ENCODE measurements at places on chromosomes 11 and 22. TPM values are rescaled to one million over a fixed set of nuclear protein-coding genes. Genes with fewer than 3 reads are reported as not detected.

DNA sequence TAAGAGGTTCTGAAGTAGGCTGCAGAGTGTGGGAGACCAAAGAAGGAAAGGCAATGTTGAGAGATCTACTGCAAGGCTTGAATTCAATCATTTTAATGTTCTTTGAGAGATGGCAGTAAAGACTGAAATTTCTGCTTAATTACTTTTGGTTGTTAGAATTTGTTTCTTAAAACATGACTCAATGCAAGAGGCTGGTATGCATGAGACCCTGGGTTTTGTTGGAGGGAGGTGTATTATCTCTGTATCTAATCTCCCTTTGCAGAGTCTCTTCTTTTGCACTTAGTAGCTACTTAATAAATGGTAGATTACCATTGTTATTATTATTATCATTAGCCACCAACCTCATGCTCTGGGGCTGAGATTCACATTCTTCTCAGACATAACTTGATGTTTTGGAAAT, 87.4 kb upstream of the DRD2 start:
- H3K4me3 ChIP-seq, result peak overlapping the region; percentile 32
- H3K36me3 ChIP-seq, result no peaks in the 10 kb centered on the region
- H3K27ac ChIP-seq, result no peak overlapping the region
- peaks cover 36% of the 10 kb centered on the region for H3K27me3 ChIP-seq
- DNase-seq, result no peak

DNA sequence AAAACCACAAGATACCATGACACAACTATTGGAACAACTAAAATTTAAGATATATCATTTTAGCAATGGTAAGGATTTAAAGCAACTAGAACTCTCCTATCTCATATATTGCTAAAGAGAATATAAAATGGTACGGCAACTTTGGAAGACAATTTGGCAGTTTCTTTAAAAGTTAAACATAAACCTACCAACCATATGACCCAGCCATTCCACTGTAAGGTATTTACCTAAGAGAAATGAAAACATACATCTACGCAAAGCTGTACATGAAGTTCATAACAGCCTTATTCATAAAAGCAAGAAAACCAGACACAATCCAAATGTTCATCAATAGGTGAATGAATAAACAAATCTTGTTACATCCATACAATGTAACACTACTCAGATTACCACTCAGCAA, 31.3 kb downstream of the SIK3 start:
- H3K27me3 ChIP-seq, result no peaks in the 10 kb centered on the region
- peaks cover 1% of the 10 kb centered on the region for H3K36me3 ChIP-seq
- H3K27ac ChIP-seq, result no peak overlapping the region
- no peak for DNase-seq
- H3K4me1 ChIP-seq, result peaks cover 73% of the 10 kb centered on the region

- no peaks in the 10 kb centered on the region for H3K27me3 ChIP-seq
- no peaks in the 10 kb centered on the region for H3K4me1 ChIP-seq
- H3K36me3 ChIP-seq, result no peaks in the 10 kb centered on the region
- no peak overlapping the region for H3K27ac ChIP-seq
- no peak for DNase-seq
Measured at GRCh38 chr22:39480557-39480956, 21.5 kb upstream of the MIEF1 start.

DNA sequence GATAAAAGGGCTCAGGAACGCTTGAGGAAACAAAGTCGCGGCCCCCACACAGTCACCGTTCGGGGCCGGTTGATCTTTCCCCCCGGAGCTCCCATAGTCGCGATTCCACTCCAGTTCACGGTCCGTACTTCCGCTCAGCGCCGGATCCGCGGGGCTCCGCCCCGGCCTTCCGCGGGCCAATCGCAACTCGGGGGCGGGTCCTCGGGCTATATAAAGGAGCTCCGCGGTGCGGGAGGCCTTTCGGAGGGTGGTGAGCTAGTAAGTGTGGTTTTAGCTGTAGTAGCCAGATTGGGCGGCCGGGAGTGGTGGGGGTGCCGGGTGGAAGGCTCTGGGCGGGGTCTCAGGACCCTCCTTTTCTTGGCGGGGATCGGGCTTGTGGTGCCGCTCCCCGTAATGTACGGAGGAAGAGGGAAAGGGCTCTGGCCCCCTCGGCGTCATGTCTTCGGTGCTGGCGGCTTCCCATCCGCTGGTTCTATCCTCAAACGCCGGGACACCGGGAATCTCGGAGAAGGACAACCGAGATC, at the start of the genes C11orf98 and CSKMT:
C11orf98 (minus strand) TSS at position 136 of the 524 bp plus-strand sequence; CDS start at position 95, 41 bp downstream.
CSKMT (plus strand) TSS at position 238 of the 524 bp plus-strand sequence. CDS start 568 bp downstream, outside the sequence.
- peak within 1 kb of the TSS; percentile 97 for H3K4me3 ChIP-seq
- DNase-seq, result peak; percentile 97
- peaks cover 45% of the 10 kb centered on the region for H3K4me1 ChIP-seq
- peak within 1 kb of the TSS; percentile 95 for H3K27ac ChIP-seq

DNA sequence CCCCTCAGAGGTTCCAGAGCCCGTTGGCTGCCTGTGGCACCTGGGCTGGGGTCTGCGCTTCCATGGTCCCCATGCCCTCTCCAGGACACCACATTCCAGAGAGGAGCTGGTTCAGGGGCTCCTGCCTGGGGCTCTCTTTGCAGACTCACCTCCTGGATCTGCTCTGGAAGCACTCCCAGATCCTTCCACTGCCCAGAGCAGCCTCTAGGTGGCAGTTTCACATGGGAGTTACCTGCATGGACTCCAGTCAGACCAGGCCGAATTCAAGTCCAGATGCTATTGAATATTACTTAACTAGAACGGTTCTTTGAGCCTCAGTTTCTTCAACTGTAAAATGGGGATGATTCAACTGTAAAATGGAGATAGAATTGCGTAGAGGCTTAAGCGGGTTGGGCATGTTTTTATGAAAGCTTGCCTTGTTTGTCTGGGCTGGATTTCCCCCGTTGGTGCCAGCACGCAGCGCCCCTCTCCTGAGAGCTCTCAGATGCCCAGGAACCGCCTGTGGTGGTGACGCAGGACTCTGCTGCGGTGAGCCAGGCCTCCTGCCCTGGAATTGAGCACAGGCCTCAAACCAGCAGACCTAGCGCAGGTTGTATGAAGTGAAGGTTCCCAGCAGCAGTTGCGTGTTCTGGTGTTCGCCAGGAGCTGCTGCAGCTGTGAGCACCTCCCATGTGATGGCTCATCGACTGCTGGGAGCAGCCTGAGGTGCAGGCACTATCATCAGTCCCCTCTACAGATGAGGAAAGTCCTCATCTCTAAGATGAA, 44.2 kb downstream of the LMO1 start:
- no peaks in the 10 kb centered on the region for H3K36me3 ChIP-seq
- peaks cover 11% of the 10 kb centered on the region for H3K4me1 ChIP-seq
- no peak overlapping the region for H3K4me3 ChIP-seq
- peaks cover 9% of the 10 kb centered on the region for H3K27me3 ChIP-seq
- H3K27ac ChIP-seq, result no peak overlapping the region

- no peaks in the 10 kb centered on the region for H3K4me1 ChIP-seq
- H3K4me3 ChIP-seq, result no peak overlapping the region
- no peaks in the 10 kb centered on the region for H3K36me3 ChIP-seq
Measured at GRCh38 chr11:11701070-11701469, 79.3 kb upstream of the GALNT18 start.

Gene RTN4RL2
- 0.97 TPM for total RNA-seq

Gene CRYAB
- not detected for total RNA-seq

- no peaks in the 10 kb centered on the region for H3K36me3 ChIP-seq
- H3K4me1 ChIP-seq, result peaks cover 27% of the 10 kb centered on the region
- DNase-seq, result no peak
- no peaks in the 10 kb centered on the region for H3K27me3 ChIP-seq
- H3K27ac ChIP-seq, result peak overlapping the region; percentile 99
- peak overlapping the region; percentile 98 for H3K4me3 ChIP-seq
Measured at GRCh38 chr11:47641600-47642098, 710 bp downstream of the MTCH2 start.

- no peak for DNase-seq
- peaks cover 5% of the 10 kb centered on the region for H3K27me3 ChIP-seq
- no peak overlapping the region for H3K4me3 ChIP-seq
- peaks cover 6% of the 10 kb centered on the region for H3K36me3 ChIP-seq
- no peak overlapping the region for H3K27ac ChIP-seq
- H3K4me1 ChIP-seq, result peaks cover 9% of the 10 kb centered on the region
Measured at GRCh38 chr11:10893714-10894151, 35.9 kb upstream of the ZBED5 start.

- peak overlapping the region; percentile 7 for H3K4me3 ChIP-seq
- no peaks in the 10 kb centered on the region for H3K27me3 ChIP-seq
- peak overlapping the region; percentile 17 for H3K27ac ChIP-seq
Measured at GRCh38 chr11:72975778-72976521, 161.7 kb downstream of the ATG16L2 start.

DNA sequence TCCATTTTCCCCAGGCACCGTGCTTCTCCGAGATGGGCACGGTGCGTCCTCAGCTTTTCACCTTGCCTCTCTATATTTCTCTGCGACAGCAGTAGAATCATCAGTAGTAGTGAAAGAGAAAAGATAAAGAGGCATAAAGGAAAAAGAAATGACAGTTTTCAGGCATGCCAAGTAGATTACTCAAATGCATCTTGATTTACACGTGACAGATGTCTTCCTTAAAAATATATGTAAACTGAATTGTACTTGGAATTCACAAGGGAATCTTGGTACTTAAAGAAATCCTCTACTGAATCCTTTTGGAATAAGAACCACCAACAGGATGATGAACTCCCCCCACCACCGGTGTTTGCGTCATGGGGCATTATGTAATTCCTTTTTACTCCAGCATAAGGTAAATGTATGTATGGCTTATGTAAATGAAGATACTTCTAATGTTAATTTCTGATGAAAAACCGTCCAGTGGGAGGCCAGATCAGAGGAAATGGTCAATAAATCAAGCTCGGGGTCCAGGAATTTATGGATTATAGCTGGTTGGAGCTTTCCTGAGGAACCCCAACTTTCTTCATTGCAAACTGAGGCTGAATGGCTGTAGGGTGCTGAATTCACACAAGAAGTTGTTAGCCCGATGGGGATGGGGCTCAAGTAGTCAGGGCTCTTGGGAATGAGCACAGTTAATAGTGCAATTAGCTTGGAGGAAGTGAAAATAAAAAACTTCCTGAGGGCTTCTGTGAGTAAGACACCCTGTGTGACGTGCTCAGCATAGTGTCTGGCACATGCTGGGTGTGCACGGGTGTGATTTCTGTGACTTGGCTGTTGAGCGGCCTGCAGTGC, 630.4 kb downstream of the OPCML start:
- DNase-seq, result no peak
- no peaks in the 10 kb centered on the region for H3K27me3 ChIP-seq
- H3K27ac ChIP-seq, result no peak overlapping the region
- H3K36me3 ChIP-seq, result no peaks in the 10 kb centered on the region
- no peaks in the 10 kb centered on the region for H3K4me1 ChIP-seq
- H3K4me3 ChIP-seq, result no peak overlapping the region

Gene CNIH2
- 1.2 TPM for total RNA-seq

- H3K27ac ChIP-seq, result no peak overlapping the region
- no peaks in the 10 kb centered on the region for H3K4me1 ChIP-seq
- no peak for DNase-seq
Measured at GRCh38 chr11:132278801-132279574, 908.6 kb downstream of the NTM start.

Gene CD3E
- total RNA-seq, result 419 TPM

DNA sequence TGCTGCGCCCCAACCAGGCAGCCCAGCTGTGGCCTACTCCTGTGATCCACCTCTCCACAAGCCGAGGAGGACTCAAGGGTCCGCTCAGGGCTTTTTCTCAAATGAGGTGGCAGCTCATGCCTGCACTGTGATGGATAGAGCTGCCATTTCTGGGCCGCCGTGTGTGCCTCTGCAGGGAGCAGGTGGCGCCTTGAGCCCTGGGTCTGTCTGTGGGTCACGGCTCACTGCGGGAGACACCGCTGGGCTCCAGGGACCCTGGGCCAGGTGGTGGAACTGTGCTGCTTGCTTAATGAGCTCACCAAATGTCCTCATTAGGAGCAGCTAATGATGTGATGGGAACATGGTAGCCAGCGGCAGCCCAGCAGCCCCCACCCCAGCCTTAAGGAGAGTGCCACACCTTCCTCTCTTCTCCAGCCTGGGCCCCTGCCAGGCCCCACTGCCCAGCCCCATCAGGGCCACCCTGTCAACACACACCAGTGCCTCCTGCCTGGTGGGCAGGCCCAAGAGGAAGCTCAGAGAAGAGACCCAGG, 50.8 kb downstream of the DHCR7 start:
- H3K27me3 ChIP-seq, result no peaks in the 10 kb centered on the region
- H3K27ac ChIP-seq, result no peak overlapping the region
- no peak overlapping the region for H3K4me3 ChIP-seq
- no peak for DNase-seq
- H3K4me1 ChIP-seq, result no peaks in the 10 kb centered on the region

DNA sequence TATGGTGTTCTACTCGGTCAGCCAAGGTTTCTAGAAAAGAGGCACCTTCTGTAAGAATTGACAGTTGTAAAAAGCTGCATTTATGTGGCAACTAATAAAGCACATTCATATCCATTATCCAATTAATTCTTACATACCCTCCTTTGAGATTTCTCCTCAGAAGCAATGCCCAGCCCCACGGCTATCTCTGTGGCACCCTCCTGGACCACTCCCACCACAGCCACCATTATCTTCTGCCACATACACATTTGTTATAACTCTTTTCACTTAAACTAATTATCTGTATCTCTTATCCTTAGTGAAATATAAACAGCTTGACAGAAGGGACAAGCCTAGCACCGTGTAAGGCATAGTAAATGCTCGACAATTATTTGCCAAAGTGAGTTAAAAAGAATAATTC, 48.5 kb downstream of the PAK1 start:
- no peaks in the 10 kb centered on the region for H3K36me3 ChIP-seq
- H3K4me3 ChIP-seq, result no peak overlapping the region
- H3K27ac ChIP-seq, result no peak overlapping the region
- H3K4me1 ChIP-seq, result no peaks in the 10 kb centered on the region

DNA sequence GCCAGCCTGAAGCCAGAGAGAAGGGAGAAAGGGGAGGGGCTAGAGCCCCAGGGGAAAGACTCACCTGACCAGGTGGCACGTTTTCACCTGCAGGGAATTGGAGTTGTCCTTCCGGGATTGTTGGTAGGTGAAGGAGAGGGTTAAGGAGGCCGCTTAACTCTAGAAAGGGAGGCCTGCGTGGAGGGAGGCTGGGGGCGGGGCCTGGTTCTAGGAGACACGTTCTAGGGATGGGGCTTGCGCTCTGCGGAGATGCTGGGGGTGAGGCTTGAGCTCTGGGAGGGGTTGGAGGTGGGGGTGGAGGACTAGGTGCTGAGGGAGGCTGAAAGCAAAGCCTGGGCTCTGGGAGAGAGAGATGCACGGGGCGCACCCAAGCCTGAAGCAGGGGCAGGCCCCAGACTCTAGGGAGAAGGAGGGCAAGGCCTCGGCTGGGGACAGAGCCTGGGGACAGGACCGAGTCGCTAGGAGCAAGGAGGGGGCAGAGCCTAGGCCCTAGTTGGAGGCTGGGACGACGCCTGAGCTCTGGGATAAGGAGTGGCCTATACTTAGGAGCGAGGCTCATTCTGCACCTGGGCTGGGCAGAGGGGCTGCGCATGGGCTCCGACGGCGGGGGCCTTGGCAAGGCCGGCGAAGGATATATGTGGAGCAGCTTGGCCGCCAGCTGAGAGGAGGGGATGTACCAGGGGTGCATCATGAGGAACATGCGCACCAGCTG, 2.4 kb downstream of the RASGRP2 start:
- no peak overlapping the region for H3K27ac ChIP-seq
- no peak for DNase-seq
- H3K27me3 ChIP-seq, result peaks cover 9% of the 10 kb centered on the region
- peaks cover 33% of the 10 kb centered on the region for H3K4me1 ChIP-seq
- H3K36me3 ChIP-seq, result no peaks in the 10 kb centered on the region
- peak overlapping the region; percentile 85 for H3K4me3 ChIP-seq

Gene PLAAT2
- 0.35 TPM for total RNA-seq
